WTC11 (cell line): ENCODE measurements at places on chromosomes 6 and 20. TPM values are rescaled to one million over a fixed set of nuclear protein-coding genes. Genes with fewer than 3 reads are reported as not detected.

GRCh38 chr6:169194737-169195136 is 58.9 kb downstream of the THBS2 start:
- DNase-seq: no peak

DNA sequence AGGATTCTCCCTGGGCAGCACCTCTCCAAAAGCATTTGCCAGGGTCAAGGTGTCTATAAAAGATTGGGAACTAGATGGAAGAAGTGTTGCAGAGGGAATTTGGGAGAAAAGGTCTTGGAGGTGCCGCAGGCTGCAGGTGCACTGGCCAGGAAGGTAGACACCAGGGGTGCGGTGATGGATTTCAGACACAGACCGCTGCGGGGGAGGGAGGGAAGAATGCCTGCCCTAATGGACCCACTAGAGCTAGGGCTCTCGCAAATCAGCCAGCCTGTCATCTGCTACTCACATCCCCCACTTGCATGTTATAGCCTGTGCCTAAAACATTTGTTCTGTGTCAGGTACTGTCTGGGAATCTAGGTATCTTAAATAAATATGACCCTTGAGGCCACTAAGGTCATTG is 193.6 kb upstream of the SLC24A3 start:
- no peak for DNase-seq

GRCh38 chr6:29965873-29966601 is 23.7 kb downstream of the HLA-A start:
- DNase-seq: no peak

Gene PRRT1
- 1.4 to 2.2 TPM (median 1.6 TPM) in 3 replicates for total RNA-seq

Gene TSBP1
- total RNA-seq: not detected in 3 replicates
